Activated naive CD4-positive, alpha-beta T cell (primary cell): ENCODE measurements at places on chromosomes 2 and 18.

GRCh38 chr18:12911025-12911928, 27.2 kb upstream of the PTPN2 start:
- DNase-seq: peak; percentile 34

- DNase-seq: no peak
Measured at GRCh38 chr2:37795456-37795855, 124.0 kb upstream of the CDC42EP3 start.

- no peak for DNase-seq
Measured at GRCh38 chr18:69648486-69648885, 247.8 kb downstream of the DOK6 start.

GRCh38 chr2:16117791-16118610, 177.7 kb downstream of the MYCN start:
- DNase-seq: no peak

- DNase-seq: no peak
Measured at GRCh38 chr2:112848833-112849232, 12.3 kb upstream of the IL1B start.

DNA sequence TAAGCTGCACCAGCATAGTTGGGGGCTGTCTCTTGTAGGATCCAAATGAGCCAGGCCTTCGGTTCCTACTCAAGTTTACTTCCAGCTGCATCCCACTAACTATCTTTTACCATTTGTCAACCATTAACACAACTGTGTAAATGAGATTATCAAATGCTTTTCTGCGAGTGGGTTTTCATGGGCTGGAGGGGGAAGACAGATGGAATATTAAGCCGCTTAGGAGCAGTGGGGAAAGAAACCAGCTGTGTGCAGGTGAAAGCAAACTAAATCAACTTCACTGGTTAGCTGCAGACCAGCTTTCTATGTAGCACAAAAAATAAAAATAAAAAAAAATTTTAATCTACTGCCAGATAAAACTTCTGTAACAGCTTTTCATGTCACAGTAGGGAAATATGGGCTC, 307.3 kb upstream of the FBXO11 start:
- DNase-seq: no peak

GRCh38 chr2:233817995-233818638, 36.2 kb downstream of the HJURP start:
- DNase-seq: no peak

- DNase-seq: no peak
Measured at GRCh38 chr18:4369705-4370104, 85.4 kb downstream of the DLGAP1 start.

DNA sequence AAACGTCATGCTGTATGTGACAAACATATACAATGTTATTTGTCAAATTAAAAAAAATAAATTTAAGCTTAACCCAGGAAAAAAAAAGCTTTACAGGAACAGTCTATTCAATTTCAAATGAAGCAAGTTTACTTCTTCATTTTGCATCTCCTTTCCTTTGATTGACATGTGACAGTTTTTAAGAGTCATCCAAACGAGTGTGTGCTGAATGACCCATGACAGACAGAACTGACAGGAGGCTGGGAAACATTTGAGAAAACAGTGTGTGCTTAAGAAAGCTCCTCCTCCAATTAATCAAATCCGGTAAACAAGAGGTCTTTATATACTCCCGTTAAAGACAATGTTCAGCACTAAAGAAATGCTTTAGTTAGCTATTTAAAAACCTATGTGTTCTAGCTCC, 177.7 kb downstream of the SRBD1 start:
- no peak for DNase-seq

DNA sequence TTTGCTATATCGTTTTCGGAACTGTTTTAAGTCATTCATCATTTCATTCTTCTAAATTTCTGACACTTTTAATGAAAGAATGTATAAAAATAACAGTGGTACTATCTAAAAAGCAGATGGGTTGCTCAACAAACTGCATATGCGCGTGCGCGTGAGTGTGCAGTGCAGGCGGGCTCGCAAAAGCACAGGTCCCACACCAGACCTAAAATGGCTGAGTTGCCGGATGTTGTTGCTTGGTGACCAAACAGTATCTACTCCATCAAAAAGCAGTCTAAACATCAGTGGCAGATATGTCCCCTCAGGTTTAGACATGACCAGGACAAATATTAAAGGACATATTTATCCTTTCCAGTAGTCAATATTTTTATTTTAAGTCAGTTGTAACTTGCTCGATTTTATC, 5.1 kb downstream of the NOL4 start:
- DNase-seq: no peak

DNA sequence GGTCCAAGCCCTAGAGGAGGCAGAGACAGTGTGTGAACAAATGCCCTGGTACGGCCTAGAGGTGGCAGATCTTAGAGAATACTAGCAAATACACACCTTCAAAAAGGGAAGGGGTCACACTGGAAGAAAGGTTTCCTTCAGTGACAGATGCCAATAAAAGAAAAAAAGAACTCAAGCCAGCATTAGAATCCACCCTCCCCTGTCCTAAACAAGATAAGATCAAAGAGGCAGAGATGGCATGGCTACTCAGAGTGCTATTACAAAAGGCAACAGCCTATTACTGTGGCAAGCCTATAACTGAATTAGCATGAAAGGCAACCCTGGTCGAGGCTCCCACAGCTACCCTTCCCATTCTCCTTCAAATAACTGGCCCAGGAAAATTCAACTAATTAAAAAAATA, 69.6 kb downstream of the SMC6 start:
- DNase-seq: no peak

GRCh38 chr2:235752846-235753245, 259.0 kb downstream of the AGAP1 start:
- no peak for DNase-seq

GRCh38 chr2:81852651-81853050, 1548.1 kb upstream of the LRRTM1 start:
- no peak for DNase-seq

DNA sequence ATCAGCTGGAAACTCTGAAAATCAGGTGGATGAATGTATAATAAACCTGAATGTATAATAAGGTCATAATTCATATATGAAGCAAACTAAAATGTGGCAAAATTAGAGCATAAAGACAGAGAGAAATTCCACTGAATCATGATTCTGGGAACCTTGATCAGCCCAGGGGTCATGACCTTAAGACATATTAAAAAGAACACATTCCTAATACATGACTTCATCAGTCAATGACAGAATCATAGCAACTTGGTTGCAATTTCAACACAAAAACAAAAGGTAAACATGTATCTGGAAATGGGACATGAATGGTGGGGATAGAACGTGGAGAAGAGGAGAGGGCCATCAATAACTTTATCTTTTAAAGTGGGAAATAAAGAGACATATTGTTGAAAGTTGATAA, 17.6 kb downstream of the AFF3 start:
- no peak for DNase-seq

- DNase-seq: no peak
Measured at GRCh38 chr2:85976106-85976920, 87.5 kb upstream of the ST3GAL5 start.

- no peak for DNase-seq
Measured at GRCh38 chr2:111622859-111623258, 261.1 kb downstream of the ANAPC1 start.

- DNase-seq: no peak
Measured at GRCh38 chr2:137689549-137689948, 274.7 kb upstream of the HNMT start.

DNA sequence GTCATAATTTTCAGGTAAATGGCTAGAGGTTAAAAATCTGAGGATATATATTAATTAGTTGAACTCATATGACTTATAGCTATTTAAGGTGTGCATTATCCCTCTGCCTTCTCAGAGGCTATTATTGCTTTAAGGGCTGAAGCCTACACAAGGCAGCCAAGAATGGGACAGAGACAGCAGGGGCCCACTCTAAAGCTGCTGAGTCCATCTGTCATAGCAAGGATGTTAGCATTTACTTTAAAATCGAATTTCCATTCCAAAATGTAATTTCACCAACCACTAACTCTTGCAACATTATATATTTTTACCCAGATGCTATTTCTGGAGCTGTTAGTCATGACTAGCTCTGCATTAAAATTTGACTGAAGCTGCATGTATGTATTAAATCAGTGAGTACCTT, 236.3 kb upstream of the FSIP2 start:
- DNase-seq: no peak

DNA sequence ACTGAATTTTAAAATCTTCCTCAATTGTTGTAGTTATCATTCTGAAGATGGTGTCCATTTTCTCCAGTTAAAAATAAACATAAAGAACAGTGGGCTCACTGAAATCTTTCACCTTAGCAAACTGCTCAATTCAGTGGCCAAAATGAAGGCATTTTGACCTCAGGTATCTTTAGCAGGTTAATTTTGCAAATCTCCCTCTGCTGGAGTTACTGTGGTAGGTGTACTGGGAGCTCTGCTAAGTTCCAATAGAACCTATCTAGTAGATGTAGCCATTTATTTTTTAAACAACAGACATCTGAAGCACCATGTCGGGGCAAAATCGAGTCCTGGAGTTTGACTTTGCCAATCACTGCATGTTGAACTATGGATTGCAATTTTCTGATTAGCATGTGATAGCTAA, 177.1 kb downstream of the IRS1 start:
- DNase-seq: no peak

GRCh38 chr2:17950006-17950405, 71.5 kb downstream of the KCNS3 start:
- no peak for DNase-seq

- no peak for DNase-seq
Measured at GRCh38 chr2:202115479-202115971, 42.5 kb downstream of the KIAA2012 start.

GRCh38 chr18:76258209-76258608, 236.8 kb downstream of the ZNF516 start:
- DNase-seq: no peak

- no peak for DNase-seq
Measured at GRCh38 chr18:29962579-29962978, 1080.0 kb downstream of the DSC3 start.

GRCh38 chr18:80046961-80047541, 12.8 kb downstream of the RBFA start:
- no peak for DNase-seq

DNA sequence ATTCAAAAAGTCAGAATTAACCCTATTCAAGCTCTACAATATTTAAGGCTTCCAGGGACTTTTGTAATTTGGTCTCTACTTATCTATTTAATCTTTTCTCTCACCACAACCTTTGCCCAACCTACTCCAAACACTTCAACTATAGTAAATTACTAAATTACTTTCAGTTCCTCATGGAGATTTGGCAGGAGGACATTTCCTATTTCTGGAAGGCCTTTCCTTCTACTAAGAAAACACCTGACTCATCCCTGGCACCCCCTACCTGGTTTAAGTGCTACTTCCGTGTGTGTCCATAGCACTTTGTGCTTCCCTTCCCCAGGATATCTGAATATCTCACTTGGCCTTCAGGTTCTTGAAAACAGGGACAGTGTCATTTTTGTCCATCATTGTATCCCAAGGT, 96.3 kb downstream of the UPP2 start:
- DNase-seq: no peak

- DNase-seq: no peak
Measured at GRCh38 chr2:130972410-130972809, 120.8 kb downstream of the FAM168B start.

GRCh38 chr2:144942516-144943256, 422.8 kb upstream of the ZEB2 start:
- DNase-seq: no peak

DNA sequence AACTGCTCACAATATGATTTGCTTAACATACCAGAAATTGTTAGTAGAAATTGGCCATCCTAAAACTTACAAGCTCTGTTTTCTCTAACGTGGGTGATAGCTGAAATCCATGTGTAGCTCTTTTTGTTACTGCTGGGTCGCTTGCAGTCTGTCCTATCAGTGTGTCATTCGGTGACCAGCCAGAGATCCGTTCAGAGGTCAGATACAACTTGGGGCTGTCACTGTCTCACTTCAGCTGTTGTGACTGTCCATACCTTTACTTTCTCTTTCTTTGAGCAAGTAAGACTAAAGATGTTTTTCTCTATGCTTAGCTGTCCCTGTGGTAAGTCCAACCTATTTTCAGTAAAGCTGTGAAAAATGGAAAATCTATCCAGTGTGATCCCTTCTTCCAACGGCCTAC, 282.9 kb upstream of the KCNH7 start:
- no peak for DNase-seq

- no peak for DNase-seq
Measured at GRCh38 chr2:239004274-239005015, 156.6 kb downstream of the TWIST2 start.

GRCh38 chr18:6682437-6683111, 46.9 kb upstream of the ARHGAP28 start:
- DNase-seq: no peak

GRCh38 chr18:63112706-63113105, 206.9 kb downstream of the BCL2 start:
- DNase-seq: no peak

- DNase-seq: no peak
Measured at GRCh38 chr2:20611077-20611843, 39.6 kb downstream of the HS1BP3 start.

- DNase-seq: no peak
Measured at GRCh38 chr2:241941691-241942301, 72.3 kb downstream of the RTP5 start.

DNA sequence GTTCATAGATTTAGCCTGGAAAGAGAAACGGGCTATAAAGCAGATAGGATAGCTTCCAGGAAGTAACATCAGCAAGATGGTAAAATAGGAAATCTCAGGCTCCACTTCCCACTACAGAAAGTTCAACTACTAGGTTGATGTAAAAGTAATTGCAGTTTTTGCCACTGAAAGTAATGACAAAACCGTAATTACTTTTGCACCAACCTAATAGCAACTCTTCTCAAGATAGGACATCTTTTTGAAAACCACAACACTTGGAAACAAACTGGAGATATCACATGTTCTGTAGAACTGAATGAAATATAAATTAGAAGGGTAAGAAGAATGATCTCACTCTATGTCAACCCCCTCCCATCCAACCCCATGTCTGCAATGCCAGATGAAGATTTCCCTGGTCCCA, 1154.3 kb downstream of the BCL11A start:
- no peak for DNase-seq

- DNase-seq: no peak
Measured at GRCh38 chr18:1458547-1458946, 553.9 kb downstream of the ADCYAP1 start.

DNA sequence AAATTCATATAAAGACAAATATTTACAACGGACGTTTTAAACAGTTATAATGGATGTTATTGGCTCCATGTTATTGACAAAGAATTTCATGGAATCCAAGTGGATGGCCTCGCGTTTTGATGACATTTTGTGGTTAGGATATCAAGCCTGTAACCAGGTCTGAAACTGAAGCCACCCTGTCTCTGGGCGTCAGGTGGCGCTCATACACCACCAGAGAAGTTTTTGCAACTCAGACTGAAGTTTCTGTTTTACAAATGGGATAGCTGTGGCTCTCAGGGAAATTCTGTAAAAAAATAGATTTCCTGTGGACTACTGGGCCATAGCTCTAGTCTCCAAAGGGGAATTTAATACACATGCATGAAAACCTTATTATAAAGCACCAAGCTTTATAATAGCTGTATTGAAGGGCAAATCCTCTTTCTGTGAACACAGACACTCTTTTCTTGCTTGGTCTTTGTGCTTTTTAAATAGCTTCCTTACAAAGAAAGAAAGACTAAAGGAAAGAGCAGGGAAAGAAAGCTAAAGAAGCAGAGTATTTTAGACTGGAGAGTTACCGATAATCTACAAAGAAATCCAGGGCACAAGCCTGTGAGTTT, 86.7 kb downstream of the C18orf54 start:
- DNase-seq: no peak
